ENCODE measurements at places on chromosomes 6 and 20.

- no peak overlapping the region for H3K4me3 ChIP-seq
- no peak overlapping the region for H3K27ac ChIP-seq
- no peaks in the 10 kb centered on the region for H3K36me3 ChIP-seq
- H3K27me3 ChIP-seq = no peaks in the 10 kb centered on the region
- H3K4me1 ChIP-seq = no peaks in the 10 kb centered on the region
These were observed 67.7 kb upstream of the SIRPA start for GRCh38 chr20:1827510-1827973.

GRCh38 chr20:46071573-46071972 is 18.2 kb downstream of the NCOA5 start:
- peaks cover 5% of the 10 kb centered on the region for H3K36me3 ChIP-seq
- H3K4me3 ChIP-seq = no peak overlapping the region
- no peaks in the 10 kb centered on the region for H3K4me1 ChIP-seq
- no peak for DNase-seq
- H3K27ac ChIP-seq = no peak overlapping the region

DNA sequence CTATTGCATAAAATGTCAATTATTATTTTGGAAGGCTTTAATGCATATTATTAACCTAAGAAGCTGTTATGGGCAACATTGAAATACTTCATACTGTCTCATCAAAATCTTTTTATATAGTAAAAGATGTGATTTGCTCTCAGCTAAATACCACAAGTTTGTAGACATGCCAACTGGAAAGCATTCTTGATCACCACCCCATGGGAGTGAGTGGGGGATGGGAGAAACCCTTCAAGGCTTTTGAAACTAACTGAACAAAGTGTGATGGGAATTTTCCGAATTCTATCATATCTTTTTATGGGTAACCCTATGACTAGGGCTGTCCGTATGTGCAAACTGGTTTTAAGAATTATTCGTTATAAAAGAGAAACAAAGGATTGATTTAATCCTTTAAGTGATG is 377.3 kb upstream of the JAG1 start:
- no peaks in the 10 kb centered on the region for H3K4me1 ChIP-seq
- DNase-seq = no peak
- H3K27ac ChIP-seq = no peak overlapping the region
- H3K4me3 ChIP-seq = no peak overlapping the region
- no peaks in the 10 kb centered on the region for H3K27me3 ChIP-seq

- peaks cover 9% of the 10 kb centered on the region for H3K4me1 ChIP-seq
- peaks cover 29% of the 10 kb centered on the region for H3K27me3 ChIP-seq
- peak overlapping the region; percentile 58 for H3K27ac ChIP-seq
- peak overlapping the region; percentile 100 for H3K4me3 ChIP-seq
- no peaks in the 10 kb centered on the region for H3K36me3 ChIP-seq
These were observed 469 bp downstream of the STX16 start for GRCh38 chr20:58651559-58651945.

DNA sequence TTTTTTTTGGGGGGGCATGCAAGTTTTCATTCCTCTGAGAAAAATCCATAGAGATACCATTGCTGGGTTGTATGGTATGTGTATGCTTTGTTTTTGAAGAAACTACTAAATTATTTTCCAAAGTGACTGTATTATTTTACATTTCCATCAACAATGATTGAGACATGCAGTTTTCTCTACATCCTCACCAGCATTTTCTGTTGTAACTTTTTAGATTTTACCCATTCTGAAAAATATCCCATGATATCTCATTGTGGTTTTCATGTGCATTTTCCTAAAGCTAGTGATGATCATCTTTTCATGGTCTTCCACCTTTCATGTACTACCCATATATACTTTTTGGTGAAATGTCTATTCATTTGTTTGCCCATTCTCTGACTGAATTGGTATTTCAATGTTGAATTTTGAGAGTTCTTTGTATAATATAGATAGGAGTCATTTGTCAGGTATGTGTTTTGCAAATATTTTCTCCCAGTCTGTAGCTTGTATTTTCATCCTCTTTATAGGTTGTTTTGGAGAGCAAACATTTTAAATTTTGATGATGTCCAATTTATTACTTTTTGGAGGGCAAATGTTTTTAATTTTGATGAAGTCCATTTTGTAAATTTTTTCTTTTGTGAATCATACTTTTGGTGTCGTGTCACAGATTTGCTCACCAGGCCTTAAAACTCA is 827.5 kb upstream of the CITED2 start:
- no peak overlapping the region for H3K4me3 ChIP-seq
- H3K4me1 ChIP-seq = peaks cover 19% of the 10 kb centered on the region
- DNase-seq = no peak
- no peaks in the 10 kb centered on the region for H3K36me3 ChIP-seq
- no peak overlapping the region for H3K27ac ChIP-seq
- H3K27me3 ChIP-seq = no peaks in the 10 kb centered on the region

DNA sequence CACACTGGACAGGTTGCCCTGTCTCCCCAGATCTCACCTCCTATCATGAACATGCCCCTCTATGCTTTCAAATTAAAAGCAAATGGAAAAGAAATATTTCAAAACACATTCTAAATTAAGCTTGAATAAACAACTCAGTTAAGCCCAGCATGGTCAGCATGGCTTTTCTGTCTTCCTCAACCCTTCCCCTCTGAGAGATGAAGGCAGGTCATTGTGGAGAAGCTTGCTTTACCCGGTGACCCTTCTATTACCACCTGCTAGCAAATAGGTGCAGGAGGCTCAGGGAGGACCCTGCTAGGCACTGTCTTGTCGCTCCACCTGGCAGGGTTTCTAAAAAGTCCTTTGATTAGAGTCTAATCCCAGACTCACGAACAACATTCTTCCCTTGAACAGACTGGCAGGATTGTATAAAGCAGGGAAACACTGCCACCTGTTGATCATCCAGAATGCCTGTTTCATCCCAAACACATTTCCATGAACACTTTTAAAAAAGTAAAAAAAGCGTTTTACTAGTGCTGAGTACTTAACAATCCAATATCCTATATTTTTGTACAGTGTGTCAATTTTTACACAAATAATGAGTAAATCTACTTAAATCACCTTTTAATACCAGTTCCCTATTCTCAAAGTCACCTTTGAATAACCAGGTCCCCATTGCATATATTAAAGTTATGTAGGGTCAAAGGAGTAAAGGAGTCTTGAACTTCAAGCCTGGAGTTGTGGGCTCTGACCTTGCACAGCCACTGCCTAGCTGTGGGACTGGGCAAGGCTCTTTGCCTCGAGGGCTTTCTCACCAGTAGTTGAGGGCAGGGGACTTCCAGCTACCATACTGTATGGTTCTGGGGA is 75.5 kb downstream of the GPR6 start:
- H3K27ac ChIP-seq = no peak overlapping the region
- no peaks in the 10 kb centered on the region for H3K4me1 ChIP-seq
- peak; percentile 8 for DNase-seq

GRCh38 chr20:51886891-51887608 is 84.7 kb upstream of the SALL4 start:
- H3K27ac ChIP-seq = no peak overlapping the region
- DNase-seq = no peak
- H3K36me3 ChIP-seq = no peaks in the 10 kb centered on the region
- H3K4me3 ChIP-seq = no peak overlapping the region
- no peaks in the 10 kb centered on the region for H3K27me3 ChIP-seq
